ENCODE measurements at places on chromosomes 3 and 15. TPM values are rescaled to one million over a fixed set of nuclear protein-coding genes. Genes with fewer than 3 reads are reported as not detected.

SPATA12 gene
- not detected for total RNA-seq

- no peaks in the 10 kb centered on the region for H3K27me3 ChIP-seq
- no peaks in the 10 kb centered on the region for H3K4me1 ChIP-seq
- DNase-seq, result no peak
- no peak overlapping the region for H3K27ac ChIP-seq
- no peaks in the 10 kb centered on the region for H3K36me3 ChIP-seq
These were observed 31.3 kb downstream of the TARS3 start for GRCh38 chr15:101692801-101693598.

- DNase-seq, result peak; percentile 81
- H3K27ac ChIP-seq, result peak overlapping the region; percentile 27
- no peaks in the 10 kb centered on the region for H3K27me3 ChIP-seq
- H3K4me3 ChIP-seq, result no peak overlapping the region
These were observed 88.8 kb upstream of the HES1 start for GRCh38 chr3:194046995-194047645.

DNA sequence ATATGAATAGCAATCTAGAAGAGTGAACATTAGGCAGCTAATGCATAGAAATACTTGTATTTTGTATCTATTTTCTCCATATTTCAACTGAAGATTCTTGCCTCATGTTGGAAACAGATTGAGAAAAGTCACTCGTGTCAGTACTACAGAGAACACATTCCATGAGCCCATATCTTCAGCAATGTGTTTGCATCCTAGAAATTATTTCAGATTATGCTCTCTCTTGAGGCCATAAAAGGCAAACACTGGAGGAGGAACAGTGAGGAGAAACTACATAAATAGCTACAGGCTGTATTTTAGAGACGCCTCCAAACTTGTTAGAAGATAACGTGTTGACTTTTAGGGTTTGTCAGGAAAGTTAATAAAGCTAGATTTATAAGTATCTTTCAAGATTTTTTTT is 906.9 kb downstream of the FHIT start:
- H3K4me3 ChIP-seq, result no peak overlapping the region
- H3K4me1 ChIP-seq, result no peaks in the 10 kb centered on the region
- no peaks in the 10 kb centered on the region for H3K36me3 ChIP-seq
- DNase-seq, result no peak
- H3K27me3 ChIP-seq, result no peaks in the 10 kb centered on the region

- H3K27ac ChIP-seq, result no peak overlapping the region
- H3K4me1 ChIP-seq, result no peaks in the 10 kb centered on the region
- H3K4me3 ChIP-seq, result no peak overlapping the region
These were observed 13.1 kb upstream of the KY start for GRCh38 chr3:134663721-134664456.

- H3K4me1 ChIP-seq, result no peaks in the 10 kb centered on the region
- H3K36me3 ChIP-seq, result peaks cover 47% of the 10 kb centered on the region
- H3K4me3 ChIP-seq, result no peak overlapping the region
- H3K27me3 ChIP-seq, result no peaks in the 10 kb centered on the region
- no peak for DNase-seq
These were observed 3.6 kb downstream of the CXCR6 start for GRCh38 chr3:45946875-45947274.

BUB1B gene
- not detected for total RNA-seq

GCSAM gene
- 0.25 TPM for total RNA-seq

DNA sequence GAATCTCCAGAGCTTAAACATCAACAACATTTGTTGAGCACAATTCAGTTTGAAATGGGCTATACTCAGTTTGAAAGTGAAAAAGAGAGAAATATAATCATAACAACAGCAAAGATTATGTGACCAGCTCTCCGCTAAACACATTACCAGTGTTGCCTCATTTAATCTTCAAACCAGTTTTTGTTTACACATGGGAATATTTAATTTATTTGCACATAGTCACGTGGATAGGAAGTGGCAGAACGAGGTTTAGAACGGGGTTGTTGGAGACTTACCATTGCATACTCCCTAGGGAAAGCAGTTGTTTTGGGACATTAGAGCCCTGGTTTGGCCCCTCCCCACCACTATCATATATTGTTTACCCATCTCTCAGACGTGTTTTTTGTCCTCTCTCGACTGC is 77.2 kb downstream of the IL1RAP start:
- no peak overlapping the region for H3K4me3 ChIP-seq
- H3K27me3 ChIP-seq, result no peaks in the 10 kb centered on the region
- H3K4me1 ChIP-seq, result peaks cover 16% of the 10 kb centered on the region
- no peak for DNase-seq
- no peaks in the 10 kb centered on the region for H3K36me3 ChIP-seq

IGSF10 gene
- total RNA-seq, result 0.19 TPM

DNA sequence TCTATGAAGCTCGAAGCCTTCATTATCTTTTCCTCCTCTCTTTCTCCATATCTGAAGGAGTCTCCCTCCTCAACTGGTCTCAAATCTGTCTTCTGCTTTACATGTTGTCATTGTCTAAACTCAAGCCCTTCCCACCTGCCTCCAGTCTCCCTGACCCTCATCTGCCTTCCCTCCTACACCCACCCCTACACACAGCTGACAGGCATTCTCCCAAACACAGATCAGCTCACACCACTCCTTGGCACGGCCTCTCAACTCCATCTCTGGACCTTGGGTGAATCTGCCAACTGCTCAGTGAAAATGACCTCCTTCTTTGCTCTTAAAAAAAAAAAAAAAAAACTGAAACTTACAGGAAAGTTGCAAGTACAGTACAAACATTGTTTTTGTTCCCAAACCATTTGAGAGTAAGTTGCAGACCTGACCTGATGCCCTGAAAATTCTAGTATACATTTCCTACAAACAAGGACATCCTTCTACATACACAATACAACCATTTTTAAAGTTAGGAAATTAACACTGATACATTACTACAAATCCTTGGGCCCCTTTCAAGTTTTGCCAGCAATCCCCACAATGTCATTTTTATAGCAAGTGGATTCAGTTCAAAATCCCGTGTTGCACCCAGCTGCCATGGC is 49.4 kb upstream of the UBE2E1 start:
- no peak overlapping the region for H3K27ac ChIP-seq
- no peaks in the 10 kb centered on the region for H3K36me3 ChIP-seq
- no peaks in the 10 kb centered on the region for H3K4me1 ChIP-seq
- H3K4me3 ChIP-seq, result no peak overlapping the region
- H3K27me3 ChIP-seq, result no peaks in the 10 kb centered on the region

DNA sequence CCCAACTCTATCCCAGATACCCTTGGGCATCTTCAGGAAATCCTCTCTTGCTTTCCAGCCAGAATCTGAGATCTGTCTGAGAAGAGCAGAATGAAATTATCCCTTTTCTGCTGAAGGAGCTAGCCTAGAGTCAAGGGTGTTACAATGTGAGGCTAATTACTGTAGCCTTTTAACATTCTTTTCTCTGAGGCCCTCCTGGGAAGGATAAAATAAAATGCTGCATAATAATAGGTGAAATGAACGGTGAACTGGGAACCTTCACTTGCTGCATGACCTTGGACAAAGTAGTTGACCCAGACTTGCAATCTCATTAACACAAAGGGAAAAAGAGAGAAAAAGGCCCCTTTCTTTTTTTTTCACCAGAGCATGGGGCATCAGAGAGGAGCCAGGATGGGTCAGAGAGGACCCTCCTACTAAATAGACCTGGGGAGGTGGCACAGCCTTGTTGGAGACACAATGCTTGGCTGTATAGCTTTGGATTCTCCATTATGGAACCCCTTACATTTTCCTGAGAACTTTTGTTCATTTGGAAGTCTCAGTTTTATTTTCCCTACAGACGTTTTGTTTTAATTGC is 137.0 kb upstream of the LIPC start:
- no peaks in the 10 kb centered on the region for H3K36me3 ChIP-seq
- no peak overlapping the region for H3K27ac ChIP-seq
- no peak for DNase-seq
- H3K27me3 ChIP-seq, result no peaks in the 10 kb centered on the region
- H3K4me1 ChIP-seq, result no peaks in the 10 kb centered on the region

CSPG4 gene
- 0.51 TPM for total RNA-seq
